Dermis blood vessel endothelial cell (primary cell): ENCODE measurements at places on chromosomes 1 and 21. TPM values are rescaled to one million over a fixed set of nuclear protein-coding genes. Genes with fewer than 3 reads are reported as not detected.
A peak's percentile ranks its signal among the peaks of the same experiment; 100 is the strongest.

DNA sequence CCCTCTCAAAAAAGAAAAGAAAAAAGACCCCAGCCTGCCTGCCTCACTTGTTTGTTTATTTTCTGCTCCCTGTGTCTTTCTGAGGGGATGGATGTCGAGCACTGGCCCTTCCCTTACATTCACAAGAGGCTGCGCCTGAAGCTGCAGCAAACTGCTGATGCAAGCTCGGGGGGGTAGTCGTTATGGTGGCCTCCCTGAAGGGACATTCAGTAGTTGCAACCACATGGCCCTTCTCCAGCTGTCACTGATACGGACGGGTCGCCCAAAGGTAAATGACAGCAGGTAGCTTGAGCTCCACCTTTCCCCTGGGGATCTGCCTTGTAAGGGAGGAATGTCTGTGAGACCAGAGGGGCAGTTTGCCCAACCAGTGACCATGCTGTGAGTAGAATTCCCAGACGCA is 17.7 kb downstream of the PLEKHM2 start:
- DNase-seq, result no peak

- DNase-seq, result no peak
These were observed 13.6 kb downstream of the CNST start for GRCh38 chr1:246579818-246580217.

DNA sequence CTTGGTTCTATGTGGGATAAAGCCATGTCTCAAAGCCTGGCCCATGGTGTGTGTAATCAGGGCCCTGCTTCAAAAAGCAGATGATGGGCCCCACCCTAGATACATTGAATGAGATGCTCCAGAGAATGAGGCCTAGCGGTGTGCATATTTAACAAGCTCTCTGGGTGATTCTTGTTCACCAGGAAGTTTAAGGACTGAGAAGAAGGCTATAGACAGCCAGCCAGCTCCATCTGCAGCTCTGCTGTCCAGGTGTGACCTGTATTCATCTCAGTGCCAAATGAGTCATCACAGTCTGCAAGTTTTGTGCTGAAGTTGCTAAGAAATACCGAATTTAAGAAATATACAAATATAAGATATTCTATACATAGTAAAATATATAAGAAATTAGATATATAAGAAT is 182.0 kb upstream of the RUNX1 start:
- DNase-seq, result peak; percentile 34

- no peak for DNase-seq
These were observed 201.7 kb downstream of the ROR1 start for GRCh38 chr1:63975481-63975880.

GRCh38 chr21:34765619-34766018 is 96.8 kb downstream of the CLIC6 start:
- no peak for DNase-seq

DNA sequence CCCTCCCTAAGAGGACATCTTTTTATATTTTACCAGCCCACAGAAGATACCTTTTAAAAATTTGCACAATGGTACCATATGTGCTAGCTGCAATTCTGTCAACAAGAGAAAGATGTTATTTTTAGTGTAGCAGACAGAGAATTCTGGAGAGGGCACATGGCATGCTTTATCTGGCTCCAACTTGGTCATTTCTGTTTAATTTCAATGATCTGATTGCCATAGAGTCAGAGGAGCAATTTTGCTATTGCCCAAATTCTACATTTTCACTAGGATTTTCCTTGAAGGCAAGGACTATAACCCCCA is 17.3 kb downstream of the DISC1 start:
- DNase-seq, result no peak

DNA sequence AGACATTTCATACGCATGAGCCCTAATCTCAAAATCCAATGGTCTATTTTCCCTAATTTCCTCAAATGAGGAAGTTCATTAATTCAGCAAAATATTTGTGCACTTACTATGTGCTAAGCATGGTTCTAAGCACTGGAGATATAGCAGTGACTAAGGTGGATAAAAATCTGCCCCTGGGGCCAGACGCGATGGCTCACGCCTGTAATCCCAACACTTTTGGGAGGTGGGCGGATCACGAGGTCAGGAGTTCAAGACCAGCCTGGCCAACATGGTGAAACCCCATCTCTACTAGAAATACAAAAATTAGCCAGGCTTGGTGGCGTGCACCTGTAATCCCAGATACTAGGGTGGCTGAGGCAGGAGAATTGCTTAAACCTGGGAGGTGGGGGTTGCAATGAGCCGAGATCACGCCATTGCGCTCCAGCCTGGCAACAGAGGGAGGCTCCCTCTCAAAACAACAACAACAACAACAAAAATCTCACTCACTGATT is 4.3 kb upstream of the MIIP start:
- DNase-seq, result no peak

DNA sequence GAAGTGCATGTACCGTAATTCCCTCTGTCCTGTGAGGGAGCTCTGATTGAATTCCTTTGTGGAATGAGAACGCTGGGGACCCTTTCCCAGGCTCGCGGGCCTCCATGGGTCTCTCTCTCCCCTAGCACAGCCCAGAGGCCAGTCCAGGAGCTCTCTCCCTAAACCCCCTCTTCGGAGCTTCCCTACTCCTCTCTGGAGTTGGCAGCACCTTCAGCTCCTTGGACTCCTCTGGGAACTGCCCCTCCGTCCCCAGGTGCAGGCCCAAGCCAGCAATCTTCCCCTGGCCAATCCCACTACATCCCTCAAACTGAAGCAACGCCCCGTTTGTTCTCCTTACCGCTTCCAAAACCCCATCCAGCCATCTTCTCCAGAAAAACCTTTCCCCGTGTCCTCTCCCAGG is 10.5 kb upstream of the SYNC start:
- no peak for DNase-seq

GRCh38 chr1:177984761-177985160 is 14.9 kb upstream of the SEC16B start:
- DNase-seq, result no peak

GRCh38 chr1:18948048-18948912 is 8.2 kb downstream of the IFFO2 start:
- no peak for DNase-seq

DNA sequence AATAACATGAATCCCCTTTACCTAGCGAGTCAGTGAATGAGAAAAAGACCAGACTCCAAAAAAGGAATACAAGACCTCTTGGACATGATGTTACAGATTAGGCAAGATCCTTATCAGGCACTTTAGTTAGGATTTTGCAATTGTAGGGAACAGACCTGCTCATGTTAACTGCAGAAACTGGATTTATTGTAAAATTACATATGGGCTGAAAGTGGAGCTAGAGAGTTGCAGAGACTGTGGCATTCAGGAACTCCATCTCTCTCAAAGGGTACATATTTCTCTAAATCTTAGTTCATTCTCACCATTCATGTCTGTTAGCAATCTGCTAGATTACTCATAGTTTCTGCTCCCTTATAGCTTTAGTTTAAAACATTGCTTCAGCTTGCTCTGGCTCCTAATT is 142.2 kb downstream of the PAPPA2 start:
- DNase-seq, result no peak

- DNase-seq, result no peak
These were observed 8.6 kb downstream of the PODN start for GRCh38 chr1:53070621-53071020.

The AURKAIP1 gene
- 80.2 and 106 TPM in 2 replicates for total RNA-seq

The SLC44A5 gene
- 1.7 TPM in 2 replicates for total RNA-seq

The LCK gene
- total RNA-seq, result 0.09 and 0.17 TPM in 2 replicates

The GNG4 gene
- total RNA-seq, result 0.17 and 1.2 TPM in 2 replicates

The ZBED6 gene
- total RNA-seq, result 10.0 and 21.8 TPM in 2 replicates

The SYCP1 gene
- not detected in 2 replicates for total RNA-seq

The KCNC4 gene
- total RNA-seq, result 5.1 and 5.8 TPM in 2 replicates

The SLC5A9 gene
- total RNA-seq, result 0.05 TPM in 1 of 2 replicates, not detected in the other

The ASCL5 gene
- not detected in 2 replicates for total RNA-seq

The SLC39A1 gene
- 153 and 161 TPM in 2 replicates for total RNA-seq

The ATPAF1 gene
- total RNA-seq, result 36.2 and 42.3 TPM in 2 replicates

The CHIA gene
- not detected in 2 replicates for total RNA-seq
